ENCODE measurements at places on chromosomes 2 and 18.

DNA sequence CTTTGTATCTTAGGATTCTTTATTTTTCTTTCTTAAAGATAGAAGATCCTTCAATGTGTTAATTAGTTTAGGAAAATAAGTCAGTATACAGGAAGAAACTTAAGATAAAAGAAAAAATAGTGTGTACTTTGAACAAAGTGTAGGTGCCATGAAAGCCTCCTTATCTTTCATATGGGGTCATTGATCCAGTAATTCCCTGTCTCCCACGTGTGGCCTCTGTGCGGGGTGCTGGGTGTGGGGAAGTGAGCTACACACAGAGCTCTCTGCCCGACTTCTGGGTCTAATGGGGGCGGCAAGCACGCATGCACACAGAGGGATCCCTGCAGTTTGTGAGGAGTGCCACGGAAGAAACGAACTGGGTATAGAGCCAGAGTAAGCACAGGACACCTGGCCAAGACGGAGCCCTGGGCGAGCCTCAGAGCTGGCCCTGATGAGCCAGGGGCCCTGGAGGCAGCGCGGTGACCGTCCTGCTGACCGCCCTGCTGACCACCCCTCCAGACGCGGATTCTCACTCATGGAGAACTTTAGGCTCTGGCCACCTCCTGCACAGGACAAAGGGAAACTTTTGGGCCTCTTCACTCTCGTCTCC is 253.5 kb downstream of the ACKR3 start:
- no peak for DNase-seq

- peak; percentile 93 for DNase-seq
Measured at GRCh38 chr2:37802899-37803379, 122.1 kb upstream of the RMDN2 start.

DNA sequence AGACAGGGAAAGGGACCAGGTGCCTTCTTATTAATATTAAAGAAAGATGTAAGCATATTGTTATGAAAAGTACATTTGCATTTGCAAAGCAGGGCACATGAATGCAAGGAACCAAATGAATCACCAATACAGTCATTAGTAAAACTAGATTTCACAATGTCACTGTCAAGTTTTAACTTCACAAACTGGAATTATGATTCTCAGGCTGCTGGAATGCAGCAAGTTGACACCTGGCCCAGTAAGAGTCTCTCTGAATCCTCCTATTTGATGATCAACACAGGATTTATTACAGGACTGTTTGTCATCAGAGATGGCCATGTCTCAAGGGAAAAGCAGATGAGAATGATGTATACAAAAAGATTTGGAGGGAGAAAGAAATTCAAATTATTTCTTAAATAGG is 72.9 kb upstream of the STK39 start:
- DNase-seq: no peak

DNA sequence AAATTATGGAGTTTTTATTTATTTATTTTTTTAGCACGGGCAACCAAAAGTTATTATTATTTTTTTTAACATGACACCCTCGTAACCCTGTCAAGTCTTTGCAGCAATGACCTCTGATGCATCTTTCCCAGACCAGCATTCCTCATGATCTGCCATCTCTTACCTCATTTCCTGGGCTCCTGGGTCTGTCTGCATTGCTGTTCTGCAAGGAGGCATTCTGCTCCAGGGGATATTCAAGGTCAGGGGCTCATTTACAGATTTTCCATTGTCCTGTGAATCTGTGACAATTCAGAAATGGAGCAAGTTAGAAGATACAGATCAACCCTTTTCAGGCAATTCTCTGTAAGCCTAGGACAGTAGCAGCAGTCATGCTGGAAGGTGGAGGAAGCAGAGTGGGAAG is 43.0 kb downstream of the NGEF start:
- DNase-seq: no peak

DNA sequence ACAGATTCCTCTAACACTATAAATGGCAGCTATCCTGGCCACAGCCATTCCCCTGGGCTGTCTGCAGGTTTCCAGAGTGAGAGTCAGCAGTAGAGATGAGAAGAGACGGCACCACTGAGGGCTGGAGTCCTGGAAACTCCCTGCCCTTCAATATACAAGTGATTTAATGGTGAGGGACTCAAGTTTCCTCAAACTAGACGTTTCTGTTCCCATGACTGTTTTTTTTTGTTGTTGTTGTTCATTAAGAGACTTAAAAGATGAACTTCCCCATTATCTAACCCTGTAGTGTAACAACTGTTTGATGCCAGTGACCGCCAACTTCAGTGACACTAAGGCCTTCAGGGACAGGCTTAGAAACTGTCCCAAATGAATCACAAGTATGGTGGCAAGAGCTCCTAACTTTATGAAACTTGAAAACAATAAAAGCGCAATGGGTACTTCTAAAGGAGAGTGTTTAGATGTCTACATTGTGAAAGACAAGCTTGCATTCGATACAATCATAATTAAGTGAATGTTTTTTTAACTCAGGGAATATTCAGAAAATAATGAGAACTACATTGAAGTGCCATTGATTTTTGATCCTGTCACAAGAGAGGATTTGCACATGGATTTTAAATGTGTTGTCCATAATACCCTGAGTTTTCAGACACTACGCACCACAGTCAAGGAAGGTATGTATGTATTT is 34.0 kb downstream of the IL1R2 start:
- DNase-seq: no peak

- DNase-seq: no peak
Measured at GRCh38 chr2:121049131-121049530, 235.9 kb downstream of the TFCP2L1 start.

DNA sequence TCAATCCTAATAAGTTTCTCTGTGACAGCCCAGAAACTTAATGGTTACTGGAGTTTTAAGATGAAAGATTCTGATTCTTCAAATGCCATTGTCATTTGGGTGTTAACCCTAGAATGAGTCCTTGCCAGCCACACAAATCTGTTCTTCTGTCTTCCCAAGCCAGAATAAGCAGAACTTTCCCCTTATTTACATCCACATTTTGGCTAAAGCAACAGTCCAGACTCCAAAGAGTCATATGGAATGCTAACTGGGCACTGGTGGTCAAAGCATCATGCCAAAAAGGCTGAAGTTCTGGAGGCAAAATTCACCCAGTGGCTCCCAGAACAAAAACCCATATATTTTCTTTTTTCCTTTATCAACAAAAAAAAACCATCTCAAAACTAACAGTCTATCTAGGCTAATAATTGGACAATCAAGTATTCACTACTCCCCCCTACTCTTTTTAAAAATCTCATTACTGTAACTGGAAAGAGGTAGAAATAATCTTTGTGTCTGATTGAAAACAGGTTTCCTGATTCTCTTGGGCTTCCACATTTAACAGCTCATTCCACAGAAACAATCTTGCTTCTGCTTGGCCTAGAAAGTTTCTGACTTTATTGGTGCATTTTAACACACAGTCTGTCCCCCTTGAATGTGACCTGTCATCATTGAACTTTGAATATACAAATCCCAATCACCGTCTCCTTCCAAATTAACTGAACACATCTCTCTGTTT is 89.6 kb upstream of the SETBP1 start:
- DNase-seq: peak; percentile 10

- DNase-seq: peak; percentile 50
Measured at GRCh38 chr2:54360055-54360792, 95.9 kb upstream of the SPTBN1 start.

GRCh38 chr2:138722316-138722715 is 57.9 kb downstream of the NXPH2 start:
- DNase-seq: no peak

- DNase-seq: no peak
Measured at GRCh38 chr2:185471441-185471840, 267.2 kb upstream of the FSIP2 start.

- no peak for DNase-seq
Measured at GRCh38 chr2:128360711-128361110, 42.0 kb upstream of the HS6ST1 start.

- DNase-seq: no peak
Measured at GRCh38 chr2:26175466-26176278, 2.8 kb downstream of the GAREM2 start.

DNA sequence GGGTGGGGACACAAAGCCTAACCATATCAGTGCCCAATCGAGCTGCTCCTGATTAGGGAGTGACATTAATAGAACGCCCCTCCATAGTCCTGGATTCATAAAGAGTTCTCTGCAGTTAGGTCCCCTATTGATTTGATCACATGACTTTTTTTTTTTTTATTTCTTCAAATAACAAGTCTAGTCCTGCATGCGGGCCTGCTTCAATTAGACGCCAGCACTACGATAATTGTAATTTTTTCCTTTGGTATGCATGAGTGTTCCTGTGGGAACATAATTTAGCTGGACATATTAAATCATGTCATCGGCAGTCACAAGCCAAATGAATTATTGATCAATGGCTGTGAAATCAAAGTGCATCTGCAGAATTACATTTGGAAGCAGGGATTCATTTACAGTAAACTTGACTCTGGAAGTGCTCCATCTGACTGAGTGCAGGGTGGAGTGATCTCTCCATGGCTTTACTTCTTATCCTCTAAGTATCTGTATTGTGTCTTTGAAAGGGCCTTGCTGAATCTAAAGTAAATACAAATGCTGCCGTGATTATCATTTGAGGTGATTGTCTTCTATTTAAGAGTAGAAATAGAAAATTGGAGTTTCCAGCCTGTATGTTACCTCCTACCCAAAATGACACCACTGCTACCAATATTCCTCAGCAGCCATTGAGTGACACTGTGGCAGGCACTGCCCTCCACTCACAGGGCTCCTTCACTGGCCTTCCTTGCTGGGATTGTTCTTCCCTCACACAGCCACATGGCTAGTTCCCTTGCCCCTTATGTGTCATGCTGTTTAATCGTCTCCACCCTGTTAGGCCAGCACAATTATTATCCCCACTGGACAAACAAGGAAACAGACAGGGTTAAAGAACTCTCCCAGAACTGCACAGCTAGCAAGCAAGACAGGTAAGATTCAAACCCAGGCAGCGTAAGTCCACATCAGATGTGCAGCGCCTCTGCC is 337.4 kb upstream of the ID2 start:
- DNase-seq: no peak

DNA sequence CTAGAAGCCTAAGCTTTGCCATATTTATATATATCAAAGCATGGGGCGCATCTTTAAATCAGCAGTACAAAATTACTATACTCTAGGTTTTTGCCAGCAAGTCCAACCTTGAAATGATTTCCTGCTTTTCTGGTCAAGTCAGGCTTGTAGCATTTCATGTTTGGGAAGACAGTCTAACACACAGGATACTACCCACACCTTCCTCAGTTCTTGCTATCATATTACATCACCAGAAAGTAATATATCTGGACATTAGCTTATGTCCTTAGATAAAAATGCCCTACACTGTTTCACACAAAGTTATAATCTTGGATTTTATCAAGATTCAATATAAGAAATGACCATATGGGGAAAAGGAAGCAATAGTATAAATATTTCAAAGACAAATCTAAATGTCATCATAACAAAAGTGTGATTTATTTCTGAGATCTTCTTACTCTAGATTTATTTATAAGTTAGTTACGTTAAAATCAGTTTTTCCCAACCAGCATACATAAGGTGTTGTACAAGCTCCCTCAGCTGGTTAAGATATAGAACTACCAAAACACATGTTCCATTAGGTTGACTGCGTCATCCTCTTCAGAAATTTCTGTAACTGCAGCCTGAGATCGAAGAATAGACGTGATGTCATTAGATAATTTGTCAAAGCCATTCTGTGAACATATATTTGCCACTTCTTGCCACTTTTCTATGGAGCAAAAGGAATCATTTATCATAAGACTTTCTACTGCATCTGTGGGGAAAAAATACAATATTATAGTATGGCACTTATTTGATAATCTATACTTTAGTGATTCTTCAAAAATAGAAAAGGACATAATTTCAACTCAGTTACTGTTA is 56.6 kb downstream of the CLHC1 start:
- peak; percentile 73 for DNase-seq

DNA sequence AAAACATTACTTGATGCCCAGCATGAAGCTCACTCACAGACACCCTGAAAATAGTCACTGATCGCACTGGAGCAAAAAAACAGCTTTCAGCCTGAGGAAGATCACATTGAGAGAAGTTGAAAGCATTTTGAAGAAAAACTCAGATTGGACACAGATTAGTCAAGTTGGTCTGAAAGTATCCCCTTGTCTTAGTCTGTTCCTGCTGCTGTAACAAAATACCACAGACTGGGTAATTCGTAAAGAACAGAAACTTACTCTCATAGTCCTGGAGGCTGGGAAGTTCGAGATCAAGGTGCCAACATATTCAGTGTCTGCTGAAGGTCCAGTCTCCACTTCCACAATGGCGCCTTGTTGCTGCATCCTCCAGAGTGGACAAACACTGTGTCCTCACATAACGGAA is 14.2 kb upstream of the NDUFV2 start:
- no peak for DNase-seq

DNA sequence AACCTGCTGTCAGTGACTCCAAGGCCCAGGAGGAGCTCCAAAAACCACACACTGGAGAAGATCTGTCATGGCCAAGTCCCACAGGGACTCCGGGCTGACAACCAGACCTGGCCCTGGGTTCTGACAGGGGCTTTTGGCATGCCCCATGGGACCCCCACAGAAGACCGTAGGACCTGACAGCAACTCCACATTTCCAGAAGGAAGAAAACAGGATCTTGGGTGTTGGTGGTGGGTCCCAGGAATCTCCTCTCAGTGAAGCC is 275.9 kb upstream of the HS6ST1 start:
- no peak for DNase-seq

DNA sequence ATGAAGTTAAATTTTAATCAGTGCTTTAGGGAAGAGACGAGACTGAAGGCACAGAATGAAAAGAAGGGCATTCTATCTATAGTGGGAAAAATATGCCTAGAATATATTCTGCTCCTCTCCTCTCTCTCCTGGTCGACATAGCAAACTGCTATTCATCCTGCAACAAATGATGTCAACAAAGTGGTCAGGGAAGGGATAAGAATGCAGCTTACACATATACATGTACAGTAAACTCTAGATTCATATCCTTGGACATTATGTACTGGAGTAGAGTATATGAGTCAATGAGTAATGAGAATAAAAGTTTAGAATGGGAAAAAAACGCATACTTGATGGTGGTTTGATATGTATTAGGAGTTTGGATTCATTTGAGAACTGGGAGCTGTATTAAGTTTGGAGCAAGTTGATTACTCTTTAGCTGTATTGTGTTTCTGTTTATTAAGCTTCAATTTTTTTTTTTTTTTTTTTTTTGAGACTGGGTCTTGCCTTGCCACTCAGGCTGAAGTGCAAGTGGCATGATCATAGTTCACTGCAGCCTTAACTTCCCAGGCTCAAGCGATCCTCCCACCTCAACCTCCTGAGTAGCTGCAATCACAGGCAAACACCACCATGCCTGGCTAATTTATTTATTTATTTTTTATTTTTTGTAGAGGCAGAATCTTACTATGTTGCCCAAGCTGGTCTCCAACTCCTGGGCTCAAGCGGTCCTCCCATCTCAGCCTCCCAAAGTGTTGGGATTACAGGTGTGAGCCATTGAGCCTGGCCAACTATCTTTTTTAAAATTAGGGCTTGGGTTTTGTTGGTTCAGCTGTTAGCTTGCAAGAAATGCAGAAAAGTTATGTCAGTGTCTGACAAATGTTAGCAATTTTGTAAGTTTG is 53.8 kb downstream of the STAT1 start:
- DNase-seq: no peak

- DNase-seq: peak; percentile 6
Measured at GRCh38 chr18:11245879-11246278, 96.5 kb upstream of the PIEZO2 start.

GRCh38 chr2:65767946-65768345 is 335.5 kb upstream of the SPRED2 start:
- DNase-seq: no peak
